ENCODE measurements at places on chromosomes 12 and 14.

DNA sequence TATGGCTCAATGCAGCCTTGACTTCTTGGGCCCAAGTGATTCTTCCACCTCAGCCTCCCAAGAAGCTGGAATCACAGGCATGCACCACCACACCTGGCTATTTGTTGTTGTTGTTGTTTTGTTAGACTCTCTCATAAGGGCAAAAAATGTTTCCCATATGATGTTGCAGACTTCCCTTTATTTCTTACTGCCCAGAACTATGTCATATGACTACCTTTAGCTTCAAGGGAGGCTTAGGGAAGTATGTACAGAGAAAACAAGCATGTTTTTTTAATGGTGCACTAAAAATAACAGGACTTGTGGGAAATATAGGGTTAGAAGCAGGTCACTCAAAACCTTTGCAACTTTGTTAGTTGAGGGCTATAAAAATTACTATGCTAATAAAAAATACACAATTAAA, 4.3 kb upstream of the GPR19 start:
- no peak for DNase-seq

DNA sequence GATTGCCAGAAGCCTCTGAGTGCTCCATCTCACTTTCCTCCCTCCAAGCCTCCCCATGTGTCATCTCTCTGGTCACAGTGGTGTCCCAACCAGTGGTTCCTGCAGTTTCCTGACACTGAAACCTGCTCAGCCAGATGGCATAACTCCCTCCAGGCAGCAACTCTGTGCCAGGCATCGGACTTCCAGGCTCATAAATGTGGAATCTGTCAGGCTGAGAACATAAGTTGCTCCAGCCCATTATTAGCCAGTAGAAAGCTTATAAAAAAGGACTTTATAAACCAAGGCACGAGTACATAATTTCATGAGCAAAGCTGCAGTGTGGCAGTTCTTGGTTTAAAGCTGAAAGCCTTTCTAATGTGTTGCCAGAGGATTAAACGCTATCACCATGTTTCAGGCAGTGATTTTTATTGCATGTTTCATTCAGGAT, 194.3 kb downstream of the DACT1 start:
- no peak for DNase-seq

GRCh38 chr14:71532790-71533189, 399.4 kb upstream of the RGS6 start:
- no peak for DNase-seq

DNA sequence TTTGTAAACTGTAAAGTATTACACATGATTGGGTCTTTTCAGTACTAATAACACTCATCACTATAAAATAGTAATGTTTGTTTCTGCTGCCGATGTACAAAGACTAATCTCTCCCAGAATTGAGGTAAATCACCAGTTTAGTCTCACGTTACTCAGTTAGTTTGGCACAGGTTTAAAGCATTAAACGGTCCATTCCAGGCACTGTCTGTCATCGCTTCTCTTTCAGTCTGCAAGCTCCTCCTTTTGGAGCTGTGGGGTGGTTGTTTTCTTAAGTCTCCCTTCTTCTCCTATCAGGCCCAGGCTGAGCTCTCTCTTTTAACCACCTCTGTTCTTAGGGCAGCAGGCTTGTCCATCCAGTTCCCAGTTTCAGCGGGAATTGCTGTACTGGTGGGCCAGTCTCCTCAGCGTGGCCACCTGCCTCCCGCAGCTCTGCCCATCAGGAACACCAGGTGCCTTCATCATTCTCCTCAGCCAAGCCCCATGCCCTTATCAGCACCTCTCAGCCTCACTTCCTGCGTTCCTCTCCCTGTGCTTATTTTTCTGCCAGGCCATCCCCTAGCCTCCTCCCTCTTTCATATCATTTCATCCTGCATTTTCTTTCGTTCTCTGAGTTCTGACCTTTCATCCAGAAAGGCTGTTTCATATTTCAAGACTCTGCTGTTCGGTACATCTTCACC, 149.0 kb downstream of the TGFB3 start:
- DNase-seq: no peak

- no peak for DNase-seq
Measured at GRCh38 chr12:48486261-48486660, 4.0 kb downstream of the C12orf54 start.
